MCF 10A (cell line): ENCODE measurements at places on chromosomes 1 and 21.
A peak's percentile ranks its signal among the peaks of the same experiment; 100 is the strongest.

DNA sequence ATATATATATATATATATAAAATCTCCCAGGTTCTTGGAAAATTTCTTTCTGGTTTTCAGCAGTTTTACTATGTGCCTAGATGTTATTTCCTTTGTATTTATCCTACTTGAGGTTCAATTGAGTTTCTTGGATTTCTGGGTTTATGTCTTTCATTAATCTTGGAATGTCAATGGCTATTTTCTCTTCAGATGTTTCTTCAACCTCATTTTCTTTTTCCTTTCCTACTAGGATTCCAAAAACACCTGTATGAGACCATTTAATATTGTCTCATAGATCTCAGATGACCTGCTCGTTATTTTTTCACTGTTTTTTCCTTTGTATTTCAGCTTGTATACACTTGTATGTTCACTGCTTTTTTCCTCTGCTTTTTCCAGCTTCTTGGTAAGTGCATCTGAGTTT is 95.4 kb upstream of the DESI2 start:
- DNase-seq = no peak

GRCh38 chr1:67803380-67804279 is 29.6 kb downstream of the GNG12 start:
- DNase-seq = no peak

- DNase-seq = no peak
Measured at GRCh38 chr1:38118976-38119375, 72.4 kb upstream of the POU3F1 start.

GRCh38 chr1:242017580-242018233 is 18.8 kb upstream of the MAP1LC3C start:
- peak; percentile 86 for DNase-seq

GRCh38 chr1:164423136-164423535 is 135.8 kb upstream of the PBX1 start:
- DNase-seq = no peak

- DNase-seq = no peak
Measured at GRCh38 chr1:205309741-205310140, 11.8 kb downstream of the NUAK2 start.

GRCh38 chr1:38045401-38046332 is 926 bp downstream of the POU3F1 start:
- DNase-seq = no peak

DNA sequence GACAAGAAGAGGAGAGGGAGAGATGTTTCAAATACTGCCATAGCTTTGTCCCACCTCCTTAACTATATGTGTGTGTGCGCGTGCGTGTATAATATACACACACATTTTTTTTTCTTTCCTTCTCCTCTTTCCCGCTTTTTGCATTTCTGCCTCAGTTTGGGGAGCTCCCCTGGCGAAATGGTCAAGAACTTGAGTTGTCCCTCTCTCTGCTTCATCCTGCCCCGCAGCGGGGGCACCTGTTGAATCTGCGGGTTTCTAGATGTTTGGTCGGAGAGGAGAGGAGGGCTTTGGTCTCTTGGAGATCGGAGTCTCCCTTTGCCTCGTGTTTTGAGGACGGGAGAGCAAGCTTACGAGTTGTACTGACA is 504 bp downstream of the SCCPDH start:
- peak; percentile 60 for DNase-seq

DNA sequence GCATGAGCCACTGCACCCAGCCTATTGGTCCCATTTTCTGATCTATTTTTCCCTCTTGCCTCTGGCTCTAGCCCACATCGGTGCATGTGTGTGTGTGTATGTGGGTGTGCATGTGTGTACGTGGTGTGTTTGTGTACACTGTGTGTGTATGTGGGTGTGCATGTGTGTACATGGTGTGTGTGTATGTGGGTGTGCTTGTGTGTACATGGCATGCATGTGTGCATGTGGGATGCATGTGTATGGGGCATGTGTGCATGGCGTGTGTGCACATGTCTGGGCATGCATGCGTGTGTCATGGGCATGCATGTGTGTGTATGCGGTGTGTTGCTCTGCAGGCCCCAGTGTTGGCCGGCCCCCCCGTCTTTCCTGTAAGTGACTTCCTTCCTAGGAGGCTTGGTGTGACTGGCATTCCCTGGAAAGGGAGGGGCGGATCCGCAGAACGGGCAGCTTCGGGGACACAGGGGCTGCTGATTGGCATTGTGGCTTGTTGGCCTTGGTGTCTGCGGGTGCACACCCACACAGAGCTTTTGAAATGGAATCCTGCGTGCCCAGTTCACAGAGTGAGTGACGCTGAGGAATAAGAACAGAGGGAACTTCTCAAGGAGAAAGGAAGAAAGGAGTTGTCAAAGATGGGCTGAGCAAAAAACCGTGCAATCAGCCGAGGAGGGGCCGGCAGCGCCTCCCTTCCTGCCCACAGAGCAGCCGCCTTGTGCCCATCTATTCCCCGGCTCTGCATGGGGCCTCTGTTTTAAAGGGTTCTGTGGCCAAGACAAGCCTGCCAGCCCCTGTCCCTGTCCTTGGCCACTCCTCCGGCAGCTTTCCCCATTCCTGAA is 8.0 kb downstream of the PDXK start:
- no peak for DNase-seq

GRCh38 chr1:105138458-105138893 is 1388.8 kb downstream of the AMY1C start:
- DNase-seq = peak; percentile 66

DNA sequence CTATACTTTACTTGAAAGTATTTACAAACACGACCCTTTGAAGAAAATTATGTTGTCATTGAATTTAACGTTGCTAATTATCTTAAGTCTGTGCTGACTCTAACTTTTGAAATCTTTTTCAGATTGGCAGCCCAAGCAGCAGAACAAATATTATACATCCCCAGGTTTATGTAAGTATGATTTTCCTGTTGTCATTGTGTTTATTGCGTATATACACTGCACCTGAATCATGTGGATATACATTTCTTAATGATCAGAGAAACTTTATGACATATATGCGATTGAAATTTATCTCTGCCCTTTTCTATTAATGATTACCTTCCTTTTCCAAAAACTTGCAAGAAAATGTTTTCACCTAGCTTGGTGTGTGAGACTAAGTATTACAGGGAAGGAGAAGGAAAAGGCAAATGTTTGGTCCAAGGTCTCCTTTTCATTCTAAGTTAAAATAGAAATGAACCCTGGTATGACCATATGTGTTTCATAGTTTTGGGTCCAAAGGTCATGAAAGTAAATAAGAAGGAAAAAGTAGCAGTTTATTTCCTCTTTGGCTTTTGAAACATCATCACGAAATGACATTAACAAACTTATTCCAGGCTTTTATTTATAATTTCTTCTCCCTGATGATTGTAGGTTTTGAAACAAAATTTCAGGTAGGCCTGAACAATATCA is 116.8 kb downstream of the VPS13D start:
- no peak for DNase-seq

GRCh38 chr1:20252587-20252986 is 38.1 kb upstream of the VWA5B1 start:
- no peak for DNase-seq

DNA sequence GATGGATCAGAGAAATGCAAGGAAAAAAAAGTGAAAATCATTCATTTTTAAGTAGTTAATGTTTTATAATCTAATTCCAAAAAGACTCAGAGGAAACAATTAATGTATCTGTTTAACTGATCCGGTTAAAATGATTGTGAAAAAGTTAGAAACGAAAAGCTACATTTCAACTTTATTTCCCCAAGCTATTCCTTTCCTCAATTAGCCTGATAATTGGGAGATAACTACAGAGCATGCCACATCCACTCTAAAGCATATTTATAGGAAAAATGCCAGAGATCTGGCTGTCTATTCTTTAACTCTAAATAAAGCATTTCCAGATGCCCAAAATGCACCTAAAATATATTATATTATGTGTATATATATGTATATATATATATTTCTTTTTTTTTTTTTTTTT is 35.9 kb upstream of the XPR1 start:
- no peak for DNase-seq

DNA sequence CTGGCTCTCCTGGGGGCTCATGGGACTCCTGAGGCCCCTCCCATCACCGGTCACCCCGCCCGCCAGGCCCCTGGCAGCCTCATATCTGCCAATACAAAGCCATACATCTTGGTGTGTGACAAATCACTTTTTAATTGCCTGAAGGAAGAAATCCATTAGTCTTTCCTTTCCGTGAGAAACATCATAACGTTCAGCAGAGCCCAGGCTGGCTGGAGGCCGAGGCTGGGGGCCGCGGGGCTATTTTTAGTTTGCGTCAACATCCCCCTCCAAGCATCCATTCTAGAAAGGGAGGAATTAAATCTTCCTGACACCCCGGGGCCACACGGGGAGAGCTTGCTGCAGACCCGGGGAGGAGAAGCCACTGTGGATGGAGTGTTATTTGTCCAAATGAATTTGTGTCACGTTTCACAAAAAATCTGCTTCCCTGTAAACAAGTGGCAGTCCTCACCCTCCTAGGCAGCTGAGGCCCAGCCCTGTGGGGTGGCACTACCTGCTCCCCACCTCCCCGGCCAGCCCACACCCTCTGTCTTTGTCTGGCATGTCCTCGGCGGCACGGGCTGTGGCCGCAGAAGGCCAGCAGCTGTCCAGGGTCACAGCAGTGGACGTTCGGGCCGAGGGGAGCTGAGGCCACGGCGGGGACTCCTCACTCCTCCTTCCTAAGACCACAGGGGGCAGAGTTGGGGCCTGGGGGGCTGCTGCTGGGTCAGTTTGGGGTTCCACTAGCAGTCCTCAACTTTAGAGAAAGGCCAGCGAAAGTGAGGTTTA is 236.9 kb upstream of the VAMP3 start:
- no peak for DNase-seq

DNA sequence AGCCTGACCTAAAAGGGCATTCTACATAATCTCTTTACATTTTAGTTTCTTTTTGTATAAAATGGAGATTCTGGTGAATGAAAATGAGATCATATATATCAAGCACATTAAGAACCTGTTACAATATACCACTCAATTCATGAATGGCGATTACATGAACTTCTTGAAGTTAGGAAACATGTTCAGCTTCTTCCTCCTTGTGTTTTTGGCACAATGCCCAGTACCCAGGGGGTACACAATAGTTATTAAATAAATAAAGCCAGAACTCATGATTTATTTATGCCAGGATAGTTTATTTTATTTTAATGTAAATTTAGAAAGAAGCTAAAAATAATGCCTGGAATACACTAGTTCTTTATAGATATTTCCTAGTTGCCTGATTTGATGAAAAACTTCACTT is 186.0 kb upstream of the PTGFR start:
- DNase-seq = peak; percentile 66

DNA sequence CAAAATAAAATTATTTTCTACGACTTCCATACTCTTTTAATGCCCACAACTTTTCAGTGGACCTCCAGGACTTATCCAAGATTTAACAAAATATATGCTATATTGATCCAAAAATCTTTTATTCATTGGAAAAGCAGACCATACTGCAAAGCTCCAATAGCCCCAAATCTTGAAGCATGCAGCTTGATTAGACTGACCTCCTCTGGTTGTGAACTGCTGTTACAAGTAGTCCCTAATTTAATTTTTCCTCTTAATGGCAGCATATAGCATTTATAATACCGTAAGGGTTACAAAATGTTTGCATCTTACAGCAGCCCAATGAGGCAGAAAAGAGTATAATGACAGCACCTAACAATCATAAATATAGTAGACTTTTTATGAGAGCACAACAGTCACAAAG is 49.8 kb downstream of the TPR start:
- peak; percentile 35 for DNase-seq

DNA sequence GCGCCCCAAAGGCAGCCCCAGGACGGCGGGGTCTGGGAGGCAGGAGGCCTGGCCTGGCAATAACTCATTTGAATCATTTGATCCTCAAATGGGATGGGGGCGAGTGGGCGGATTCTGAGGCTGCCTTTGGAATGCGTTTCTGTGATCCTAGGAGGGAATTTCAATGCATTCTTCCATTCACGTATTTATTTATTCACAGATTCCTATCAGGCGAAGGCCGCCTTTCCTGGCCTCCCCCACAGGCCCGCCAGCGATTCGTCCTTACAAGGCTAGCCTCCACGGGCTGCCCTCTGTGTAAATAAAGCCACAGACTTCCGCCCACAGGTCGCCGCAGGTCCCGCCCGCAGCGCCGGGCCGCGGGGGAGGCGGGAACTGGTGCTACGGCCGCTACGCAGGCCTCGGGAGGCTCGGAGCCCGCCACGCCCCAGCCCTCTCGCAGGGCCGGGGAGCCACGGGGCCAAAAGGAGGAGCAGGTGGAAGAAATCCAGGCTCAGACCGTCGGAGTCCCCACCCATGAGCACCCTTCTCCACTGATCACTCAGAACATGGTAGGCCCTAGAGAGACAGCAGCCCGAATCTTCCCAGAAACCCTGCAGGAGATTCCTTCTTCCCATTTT is 31.3 kb upstream of the JUN start:
- DNase-seq = peak; percentile 89

GRCh38 chr21:43208561-43209332 is 39.9 kb downstream of the CRYAA start:
- no peak for DNase-seq

- no peak for DNase-seq
Measured at GRCh38 chr1:17248781-17249180, at the start of gene PADI3. PADI3 (plus strand) TSS chr1:17249098; CDS start chr1:17249138, 40 bp downstream.

DNA sequence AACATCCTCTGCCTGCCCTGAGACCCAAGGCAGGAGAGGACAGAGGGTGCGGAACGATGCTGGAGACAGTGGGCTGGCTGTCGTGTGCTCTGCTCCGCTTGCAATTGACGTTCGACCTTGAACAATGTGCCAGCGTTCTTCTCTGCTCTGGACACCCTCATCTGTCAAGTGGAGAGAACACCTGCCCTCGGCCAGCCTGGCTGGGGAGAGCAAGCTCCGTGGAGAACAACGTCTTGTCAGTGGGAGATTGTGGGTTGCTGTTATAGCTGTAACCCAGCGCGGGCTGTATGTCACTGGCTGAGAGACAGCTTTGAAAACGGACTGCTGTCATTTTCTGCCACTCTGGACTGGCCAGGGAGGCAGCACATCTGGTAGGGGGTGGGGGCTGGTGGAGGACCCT is 14.7 kb downstream of the KIAA1614 start:
- no peak for DNase-seq

GRCh38 chr1:156945881-156946661 is 25.6 kb downstream of the LRRC71 start:
- DNase-seq = no peak

- DNase-seq = peak; percentile 58
Measured at GRCh38 chr1:33120436-33121231, 39.7 kb downstream of the AZIN2 start.

- DNase-seq = peak; percentile 66
Measured at GRCh38 chr1:221458447-221459156, 283.3 kb downstream of the DUSP10 start.
